ENCODE measurements at places on chromosomes 11 and 22.

DNA sequence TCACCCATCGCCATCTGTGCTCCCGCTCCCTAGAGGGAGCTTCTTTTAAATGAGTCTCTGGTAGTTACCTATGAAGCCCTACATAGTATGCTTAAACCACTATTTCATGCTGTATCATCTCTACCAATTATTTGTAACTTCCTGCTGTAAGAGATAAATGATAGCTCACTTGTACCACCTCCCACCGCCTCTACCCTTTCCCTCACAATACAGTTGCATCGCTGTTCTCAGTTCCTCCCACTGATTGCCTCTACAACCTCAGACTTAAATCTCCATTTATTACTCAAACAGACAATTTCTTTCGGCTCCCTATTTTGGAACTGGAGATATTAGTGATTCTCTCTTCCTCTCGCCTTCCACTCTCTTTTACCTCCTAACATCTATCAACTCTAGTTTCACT, 222.9 kb upstream of the ZC3H12C start:
- no peak for DNase-seq

GRCh38 chr22:50280708-50281383, 10.7 kb upstream of the MAPK11 start:
- DNase-seq, result no peak

DNA sequence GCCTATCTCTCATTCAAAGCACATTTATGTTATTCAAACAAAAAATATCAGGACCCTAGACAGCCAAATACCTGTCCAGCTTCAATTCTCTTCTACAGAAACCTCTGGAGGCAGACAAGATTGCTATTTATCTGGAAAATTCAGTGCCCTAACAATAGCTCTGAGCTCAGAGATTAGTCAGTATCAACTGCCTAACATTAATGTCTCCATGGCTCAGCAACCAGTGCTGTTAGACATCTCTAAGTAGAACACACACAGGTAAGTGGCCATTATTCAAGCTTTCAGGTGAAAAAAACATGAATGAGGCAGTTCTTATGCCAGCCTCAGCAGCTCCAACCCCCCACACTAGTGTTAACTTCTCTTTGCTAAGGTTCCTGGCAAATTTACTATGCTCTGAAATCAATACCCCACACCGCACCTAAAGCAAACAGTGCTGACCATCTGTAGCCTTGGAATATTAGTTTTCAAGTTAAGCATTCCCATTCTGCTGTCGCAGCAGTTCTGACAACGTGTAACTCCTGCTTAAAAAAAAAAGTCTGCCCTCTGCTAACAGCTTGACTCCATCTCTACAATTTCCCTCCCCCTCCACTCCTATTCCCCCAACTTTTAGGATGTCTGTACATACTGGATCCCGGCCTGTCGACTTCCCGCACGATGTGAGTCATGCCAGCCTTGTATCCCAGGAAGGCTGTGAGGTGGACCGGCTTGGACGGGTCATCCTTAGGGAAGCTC, 1.5 kb downstream of the RPL3 start:
- no peak for DNase-seq

DNA sequence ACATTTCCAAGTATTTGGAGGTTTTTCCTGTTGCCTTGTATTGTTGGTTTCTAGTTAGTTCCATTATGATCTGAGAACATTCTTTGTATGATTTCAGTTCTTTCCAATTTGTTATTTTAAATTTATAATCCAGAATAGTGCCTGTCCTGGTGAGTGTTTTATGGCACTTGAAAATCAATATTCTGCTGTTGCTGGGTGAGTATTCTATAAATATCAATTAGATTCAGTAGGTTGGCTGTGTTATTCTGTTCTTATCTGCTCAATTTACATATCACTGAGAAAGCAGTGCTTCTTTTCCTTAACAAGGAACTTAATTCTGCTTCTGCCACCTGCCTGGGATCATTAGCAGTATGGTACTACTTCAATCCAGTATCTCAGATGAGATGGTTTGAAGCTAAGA, 123.5 kb downstream of the SNX19 start:
- no peak for DNase-seq

GRCh38 chr11:19546325-19546724, 166.3 kb upstream of the NAV2 start:
- DNase-seq, result no peak

DNA sequence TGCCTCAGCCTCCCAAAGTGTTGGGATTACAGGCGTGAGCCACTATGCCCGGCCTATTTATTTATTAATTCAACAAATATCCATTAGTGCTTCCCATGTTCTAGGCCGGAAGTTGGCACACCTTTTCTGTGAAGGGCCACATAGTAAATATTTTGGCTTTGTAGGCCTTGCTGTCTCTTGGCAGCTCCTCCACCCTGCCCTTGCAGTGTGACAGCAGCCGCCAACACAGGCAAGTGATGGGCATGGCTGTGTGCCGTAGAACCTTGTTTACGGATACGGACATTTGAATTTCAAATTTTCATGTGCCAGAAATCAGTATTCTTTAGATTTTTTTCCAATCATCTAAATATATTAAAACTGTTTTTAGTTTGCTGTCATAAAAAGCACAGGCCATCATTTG, 139.5 kb downstream of the WNT7B start:
- no peak for DNase-seq

DNA sequence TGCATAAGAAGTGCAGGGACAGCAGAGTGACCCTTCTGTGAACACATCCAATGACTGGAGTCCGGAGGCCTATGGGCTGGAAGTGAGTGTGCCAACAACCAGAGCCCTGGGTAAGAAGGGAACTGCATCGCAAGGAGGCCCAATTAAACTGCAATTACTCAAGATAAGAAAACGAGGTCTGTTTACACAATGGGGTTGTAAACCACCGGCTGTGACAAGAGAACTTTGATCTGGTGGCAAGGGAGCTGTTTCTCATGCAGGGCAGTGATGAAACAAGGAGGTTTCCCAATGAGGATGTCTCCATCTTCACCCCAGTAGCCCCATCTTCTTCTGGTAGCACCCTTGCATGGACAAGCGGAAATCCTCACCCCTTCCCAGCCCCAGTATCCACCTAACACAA, 21.5 kb downstream of the ETS1 start:
- DNase-seq, result no peak

DNA sequence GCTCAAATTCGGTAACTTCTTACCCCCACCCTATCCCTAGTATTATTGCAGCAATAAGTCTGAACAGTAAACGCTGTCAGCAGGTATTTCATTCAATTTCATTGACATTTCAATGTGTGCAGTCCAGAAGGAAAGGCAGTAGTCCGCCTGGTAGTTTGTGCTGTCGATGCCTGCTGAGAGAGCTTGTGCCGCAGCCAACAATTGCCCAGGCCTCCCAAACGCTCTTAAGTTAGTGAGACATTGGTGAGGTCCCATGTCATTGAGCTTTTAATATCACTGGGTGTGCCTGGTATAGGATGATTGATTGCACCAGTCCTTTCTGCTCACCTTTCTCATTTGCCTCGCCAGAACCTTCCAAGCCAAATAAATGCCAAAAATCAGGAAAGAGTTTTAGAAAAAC, 28.1 kb downstream of the ALKBH3 start:
- no peak for DNase-seq

DNA sequence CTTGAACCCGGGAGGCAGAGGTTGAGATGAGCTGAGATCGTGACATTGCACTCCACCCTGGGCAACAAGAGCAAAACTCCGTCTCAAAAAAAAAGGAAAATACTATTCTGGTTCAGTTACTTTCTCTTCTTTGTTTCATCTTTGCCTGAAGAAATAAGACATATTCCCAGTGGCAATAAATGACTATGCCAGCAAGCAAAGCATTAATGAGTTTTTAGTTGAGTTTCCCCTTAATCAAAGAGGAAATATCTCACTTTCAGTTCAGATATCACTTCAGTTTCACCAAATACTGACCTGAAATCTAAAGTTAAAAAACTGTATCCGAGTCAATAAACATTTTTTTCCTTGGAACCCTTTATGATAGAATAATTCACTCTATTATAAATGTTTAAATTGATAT, 10.4 kb downstream of the PISD start:
- no peak for DNase-seq

- DNase-seq, result no peak
Measured at GRCh38 chr11:46649180-46649738, 31.9 kb downstream of the ATG13 start.

- DNase-seq, result no peak
Measured at GRCh38 chr11:23556163-23556750, 696.0 kb upstream of the CCDC179 start.

DNA sequence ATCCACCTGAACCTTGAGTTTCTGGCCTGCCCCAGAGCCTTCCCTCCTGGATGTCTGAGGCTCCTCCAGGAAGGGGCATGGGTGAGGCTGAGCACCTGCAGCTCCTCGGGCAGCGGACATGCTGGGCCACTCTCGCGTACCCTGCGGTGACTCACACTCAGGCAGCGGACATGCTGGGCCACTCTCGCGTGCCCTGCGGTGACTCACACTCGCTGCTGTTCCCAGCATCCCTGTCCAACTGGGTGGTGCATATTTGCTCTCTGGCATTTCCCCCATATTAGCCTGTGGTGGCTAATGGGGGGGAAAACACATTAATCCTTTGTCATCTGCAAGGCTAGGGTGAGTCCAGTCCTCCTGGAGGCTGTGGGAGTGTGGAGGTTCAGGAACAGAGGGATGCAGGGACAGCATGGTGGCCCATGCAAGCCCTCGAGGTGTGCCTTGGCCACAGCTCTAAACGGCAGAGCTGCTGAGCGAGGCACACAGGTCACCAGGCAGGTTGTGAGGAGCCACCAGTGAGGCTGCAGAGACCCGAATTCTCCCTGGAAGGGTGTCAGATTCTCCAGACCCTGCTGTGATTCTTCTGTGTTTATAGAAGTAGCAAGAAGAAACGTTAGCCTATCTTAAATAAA, 728.1 kb downstream of the BRD1 start:
- no peak for DNase-seq

GRCh38 chr22:31876156-31876920, 68.0 kb upstream of the YWHAH start:
- no peak for DNase-seq

- no peak for DNase-seq
Measured at GRCh38 chr11:110472858-110473257, 43.1 kb downstream of the FDX1 start.

DNA sequence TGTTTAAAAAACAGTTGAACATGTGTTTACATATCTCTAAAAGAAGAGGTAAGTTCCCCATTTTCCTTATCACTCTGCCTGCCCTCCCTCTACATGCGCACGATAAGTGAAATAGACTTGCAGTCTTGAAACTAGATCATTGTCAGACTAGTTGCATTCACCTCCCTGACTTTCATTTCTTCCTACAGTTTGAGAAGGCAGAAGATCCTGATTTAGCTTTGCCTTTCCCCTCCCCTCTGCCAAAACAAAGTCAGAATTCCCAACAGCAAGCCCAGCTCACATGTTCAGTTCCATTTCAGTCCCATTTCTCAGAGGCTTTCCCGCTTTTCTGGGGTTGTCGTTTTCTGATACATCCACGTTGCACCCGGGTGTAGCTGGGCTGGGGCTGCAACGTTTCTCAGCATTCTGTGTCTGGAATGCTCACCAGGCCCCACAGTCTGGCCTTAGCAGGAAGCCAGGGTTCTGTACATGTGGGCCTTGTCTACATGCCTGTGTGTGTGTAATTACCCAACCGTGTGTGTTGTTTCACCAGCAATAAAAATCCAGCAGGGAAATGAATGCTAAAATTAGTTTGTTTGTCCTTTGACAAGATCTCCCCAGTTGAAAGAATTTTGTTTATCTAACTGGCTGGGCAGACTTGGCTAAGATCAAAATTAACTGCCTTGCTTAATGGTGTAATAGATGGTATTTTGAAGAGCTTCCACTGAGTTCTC, 179.2 kb downstream of the DBX1 start:
- no peak for DNase-seq

DNA sequence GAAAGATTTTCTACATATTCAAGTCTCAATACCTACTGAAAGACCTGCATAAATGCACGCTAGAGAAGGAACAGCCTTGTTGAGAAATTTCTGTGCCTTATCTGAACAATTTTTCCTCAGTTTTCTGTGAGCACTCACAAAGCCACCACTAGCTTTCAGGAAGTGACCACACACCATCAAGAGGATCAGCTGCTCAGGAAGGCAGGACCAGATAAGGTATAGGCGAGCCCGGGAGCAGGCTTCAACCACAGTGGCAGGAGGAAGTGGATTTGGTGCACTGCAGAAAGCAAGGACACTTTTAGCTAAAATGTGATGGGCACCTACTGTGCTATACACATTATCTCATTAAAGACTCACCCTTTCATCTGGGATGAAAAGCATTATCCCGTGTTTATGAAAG, 220.8 kb downstream of the RAB38 start:
- DNase-seq, result no peak

- no peak for DNase-seq
Measured at GRCh38 chr22:29110946-29111345, 38.1 kb downstream of the KREMEN1 start.

DNA sequence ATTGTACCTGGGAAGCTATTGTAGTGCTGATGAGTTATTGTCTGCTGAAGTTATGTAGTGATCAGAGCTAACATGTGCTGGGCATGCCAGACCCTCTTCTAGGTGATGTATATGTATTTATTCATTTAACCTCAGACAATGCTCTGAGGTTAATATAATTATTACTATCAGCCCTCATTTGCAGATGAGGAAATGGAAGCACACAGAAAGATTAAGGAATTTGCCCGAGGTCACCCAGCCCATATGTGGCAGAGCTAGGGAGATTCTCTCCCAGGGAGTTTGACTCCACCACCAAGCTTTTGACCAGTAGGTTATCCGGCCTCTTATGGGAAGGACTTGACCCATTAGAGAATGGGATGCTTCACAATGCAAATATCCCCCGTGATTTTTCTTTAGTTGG, 114.2 kb upstream of the NAV2 start:
- no peak for DNase-seq

DNA sequence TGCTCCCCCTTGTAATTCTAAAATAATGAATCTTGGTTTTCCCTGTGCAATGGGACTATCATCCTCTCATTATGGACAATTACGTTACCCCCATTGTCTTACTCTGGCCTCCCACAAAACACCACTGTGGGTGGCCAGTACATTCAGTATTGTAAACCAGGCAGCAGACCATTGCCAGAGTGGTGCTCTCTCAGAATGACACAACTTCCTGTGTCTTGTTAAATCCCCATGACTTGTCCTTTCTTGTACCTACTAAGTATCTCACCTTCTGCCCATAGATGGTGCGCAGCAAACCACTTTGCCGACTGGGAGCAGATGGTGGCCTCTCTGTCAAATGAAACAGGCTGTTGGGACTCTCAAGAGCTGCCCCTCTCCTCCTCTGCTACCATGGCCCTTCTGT, 287.1 kb upstream of the RAG2 start:
- no peak for DNase-seq

DNA sequence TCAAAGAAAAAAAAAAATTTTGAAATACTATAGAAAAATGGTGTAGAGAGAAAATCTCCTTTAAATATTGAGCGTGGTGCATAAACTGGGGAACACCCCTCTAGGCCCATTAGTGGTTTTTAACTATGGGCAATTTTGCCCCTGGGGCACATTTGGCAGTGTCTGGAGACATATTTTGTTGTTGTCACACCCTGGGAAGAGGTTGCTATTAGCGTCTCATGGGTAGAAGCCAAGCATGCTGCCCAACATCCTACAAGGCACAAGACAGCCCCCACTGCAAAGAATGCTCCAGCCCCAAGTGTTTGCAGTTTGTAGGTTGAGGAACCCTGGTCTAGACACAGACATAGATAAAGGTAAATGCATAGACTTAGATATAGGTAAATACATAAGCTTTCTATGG, 92.6 kb downstream of the KIAA1671 start:
- DNase-seq, result no peak

Measured in activated CD4-positive, alpha-beta T cell treated with anti-CD3 and anti-CD28 coated beads, Interleukin-10, Interleukin-2, amounts not matched to agents 100 ng/mL and 50 ng/mL, durations not matched to agents 16 hours and 8 hours (primary cell).